ENCODE measurements at places on chromosomes 16 and 17. TPM values are rescaled to one million over a fixed set of nuclear protein-coding genes. Genes with fewer than 3 reads are reported as not detected.

The TEX19 gene
- 0.14 TPM for total RNA-seq

The NPTX1 gene
- 0.80 TPM for total RNA-seq

The CDH13 gene
- 10.3 TPM for total RNA-seq

The FAM171A2 gene
- total RNA-seq: 4.7 TPM

The SPNS2 gene
- total RNA-seq: 4.5 TPM

The SOST gene
- 0.08 TPM for total RNA-seq

The SPATA32 gene
- total RNA-seq: 0.73 TPM

The TNS4 gene
- 0.27 TPM for total RNA-seq

The C1QL1 gene
- not detected for total RNA-seq

The TMEM92 gene
- not detected for total RNA-seq

The TMC8 gene
- 0.27 TPM for total RNA-seq

The NACA2 gene
- not detected for total RNA-seq

The DDX52 gene
- 18.7 TPM for total RNA-seq

The CDYL2 gene
- total RNA-seq: 5.5 TPM

The SCGB1C2 gene
- not detected for total RNA-seq

The ITGAD gene
- total RNA-seq: not detected

The TRPV2 gene
- total RNA-seq: not detected

The SLC47A1 gene
- total RNA-seq: 6.6 TPM

The BCAR1 gene
- total RNA-seq: 12.9 TPM

The ATAD5 gene
- 0.54 TPM for total RNA-seq

The FAM20A gene
- 3.9 TPM for total RNA-seq

The ZPBP2 gene
- not detected for total RNA-seq

The ITGAL gene
- 0.05 TPM for total RNA-seq

The CPHXL2 gene
- 0.66 TPM for total RNA-seq

The TBC1D3 gene
- total RNA-seq: not detected

The TTLL6 gene
- total RNA-seq: 0.59 TPM

The KRTAP3-1 gene
- not detected for total RNA-seq

The ADAMTS18 gene
- total RNA-seq: 2.9 TPM

The SOX8 gene
- 0.54 TPM for total RNA-seq

The LPO gene
- 1.2 TPM for total RNA-seq

The CCT6B gene
- total RNA-seq: 8.8 TPM

The NRN1L gene
- total RNA-seq: not detected

The IRX6 gene
- 2.8 TPM for total RNA-seq

The TP53TG3B gene
- not detected for total RNA-seq

The CMTM2 gene
- not detected for total RNA-seq

The NPIPA5 gene
- 1.1 TPM for total RNA-seq

The TBC1D3K gene
- total RNA-seq: not detected

The TEX14 gene
- total RNA-seq: 0.36 TPM

The MYH11 gene
- 0.67 TPM for total RNA-seq

The PERCC1 gene
- not detected for total RNA-seq

The ACLY gene
- total RNA-seq: 90.8 TPM

The TP53 gene
- 35.2 TPM for total RNA-seq

The KRTAP4-16 gene
- total RNA-seq: not detected

The KRT20 gene
- total RNA-seq: not detected

The DNAH3 gene
- 0.20 TPM for total RNA-seq

The SLC5A10 gene
- 0.71 TPM for total RNA-seq

The IL21R gene
- 1.2 TPM for total RNA-seq

The CHST6 gene
- 2.0 TPM for total RNA-seq

The ABCC6 gene
- total RNA-seq: 0.36 TPM

The KRT32 gene
- total RNA-seq: not detected

All from motor neuron (in vitro differentiated cells).